ENCODE measurements at places on chromosomes 13 and 19. TPM values are rescaled to one million over a fixed set of nuclear protein-coding genes. Genes with fewer than 3 reads are reported as not detected.

- DNase-seq, result no peak
- no peaks in the 10 kb centered on the region for H3K4me1 ChIP-seq
- H3K27ac ChIP-seq, result no peak overlapping the region
- H3K4me3 ChIP-seq, result no peak overlapping the region
- no peaks in the 10 kb centered on the region for H3K36me3 ChIP-seq
Observed at GRCh38 chr13:47220453-47221140, 323.7 kb upstream of the HTR2A start.

GRCh38 chr13:49110913-49111170 lies 109.3 kb upstream of the MLNR start:
- H3K4me3 ChIP-seq, result peak overlapping the region; percentile 80
- no peak for DNase-seq
- no peaks in the 10 kb centered on the region for H3K27me3 ChIP-seq
- no peaks in the 10 kb centered on the region for H3K36me3 ChIP-seq

DNA sequence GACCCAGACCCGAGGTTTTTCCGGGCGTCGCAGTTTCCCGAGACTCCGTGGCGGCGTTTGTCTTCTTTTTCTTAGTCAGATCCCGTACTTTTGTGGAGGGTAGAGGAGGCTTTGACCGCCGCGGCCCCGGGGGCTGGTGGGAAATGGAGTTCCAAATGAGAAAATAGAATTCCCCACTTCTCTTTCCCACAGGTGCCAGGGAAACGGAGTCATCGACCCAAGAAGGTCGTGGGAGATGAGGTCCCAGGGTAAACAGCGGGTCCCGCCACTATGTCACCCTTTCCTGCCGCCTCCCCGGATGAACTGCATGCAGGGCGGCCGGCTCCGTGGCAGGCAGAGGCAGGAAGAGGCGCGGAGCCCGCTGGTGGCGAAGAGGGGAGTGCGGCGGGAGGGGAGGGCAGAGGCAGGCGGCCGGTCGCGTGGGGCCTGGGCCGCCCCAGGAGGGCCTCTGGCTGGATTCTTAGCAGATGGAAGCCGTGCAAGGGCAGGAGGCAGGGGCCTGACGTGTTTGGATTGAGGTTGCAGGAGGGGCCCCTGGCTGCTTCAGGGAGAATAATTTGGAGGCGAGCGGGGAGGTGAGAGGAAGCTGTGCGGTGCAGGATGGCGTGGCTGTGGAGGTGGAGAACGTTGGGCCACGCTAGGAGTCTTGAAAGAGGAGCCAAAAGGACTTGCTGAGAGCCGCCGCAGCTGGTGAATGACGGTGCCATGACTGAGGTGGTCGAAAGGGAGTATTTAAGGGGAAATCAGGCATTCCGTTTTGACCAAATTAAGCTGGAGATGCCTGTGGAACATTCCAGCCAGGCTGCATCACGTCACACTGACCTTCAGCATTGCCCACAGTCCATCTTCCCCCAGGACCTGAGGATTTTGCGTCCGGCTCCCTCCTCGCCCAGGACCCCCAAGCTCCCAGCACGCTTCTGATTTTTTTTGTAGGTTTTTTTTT lies 11.7 kb downstream of the CYTH2 start:
- peak overlapping the region; percentile 89 for H3K4me3 ChIP-seq
- no peak for DNase-seq
- H3K36me3 ChIP-seq, result peaks cover 25% of the 10 kb centered on the region
- H3K4me1 ChIP-seq, result peaks cover 5% of the 10 kb centered on the region
- H3K27ac ChIP-seq, result peak overlapping the region; percentile 91

DNA sequence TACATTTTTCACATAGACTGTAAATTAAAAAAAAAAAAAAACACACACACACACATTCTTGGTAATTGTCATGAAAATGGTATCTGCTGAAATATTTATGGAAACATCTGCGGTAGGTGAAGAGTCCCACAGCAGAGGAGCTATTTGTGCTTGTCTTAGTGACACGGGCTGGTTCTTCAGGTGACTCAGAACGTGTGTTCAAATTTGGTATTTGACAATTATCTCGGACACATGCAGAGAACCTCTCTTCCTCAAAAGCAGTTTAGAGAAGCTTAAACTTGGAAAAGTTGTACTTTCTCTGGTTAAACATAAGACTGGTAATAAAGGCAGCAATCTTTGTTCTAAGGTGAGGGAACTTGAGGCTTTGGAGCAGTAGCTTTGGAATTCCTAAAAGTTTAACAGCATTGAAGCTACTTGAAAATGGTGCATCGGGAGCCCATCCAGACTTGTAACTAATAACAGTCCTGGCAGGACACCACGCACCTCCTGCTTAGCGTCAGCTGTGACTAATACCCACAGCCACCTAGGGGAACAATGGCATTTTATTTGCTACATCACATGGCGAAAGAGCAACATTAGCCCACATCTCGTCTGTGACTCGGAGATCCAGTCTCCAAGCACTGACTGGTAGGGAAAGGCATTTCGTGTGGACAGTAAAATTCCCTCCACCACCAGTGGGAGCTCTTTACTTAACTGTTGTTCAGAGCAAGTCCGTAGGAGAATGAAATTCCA lies 1505.1 kb upstream of the SLC10A2 start:
- peak overlapping the region; percentile 26 for H3K4me3 ChIP-seq
- no peaks in the 10 kb centered on the region for H3K27me3 ChIP-seq
- H3K36me3 ChIP-seq, result no peaks in the 10 kb centered on the region
- peak overlapping the region; percentile 31 for H3K27ac ChIP-seq
- peaks cover 6% of the 10 kb centered on the region for H3K4me1 ChIP-seq

- H3K36me3 ChIP-seq, result peaks cover 80% of the 10 kb centered on the region
- DNase-seq, result no peak
- no peak overlapping the region for H3K27ac ChIP-seq
- no peaks in the 10 kb centered on the region for H3K4me1 ChIP-seq
Observed at GRCh38 chr19:39381910-39382611, 8.8 kb downstream of the PAF1 start.

DNA sequence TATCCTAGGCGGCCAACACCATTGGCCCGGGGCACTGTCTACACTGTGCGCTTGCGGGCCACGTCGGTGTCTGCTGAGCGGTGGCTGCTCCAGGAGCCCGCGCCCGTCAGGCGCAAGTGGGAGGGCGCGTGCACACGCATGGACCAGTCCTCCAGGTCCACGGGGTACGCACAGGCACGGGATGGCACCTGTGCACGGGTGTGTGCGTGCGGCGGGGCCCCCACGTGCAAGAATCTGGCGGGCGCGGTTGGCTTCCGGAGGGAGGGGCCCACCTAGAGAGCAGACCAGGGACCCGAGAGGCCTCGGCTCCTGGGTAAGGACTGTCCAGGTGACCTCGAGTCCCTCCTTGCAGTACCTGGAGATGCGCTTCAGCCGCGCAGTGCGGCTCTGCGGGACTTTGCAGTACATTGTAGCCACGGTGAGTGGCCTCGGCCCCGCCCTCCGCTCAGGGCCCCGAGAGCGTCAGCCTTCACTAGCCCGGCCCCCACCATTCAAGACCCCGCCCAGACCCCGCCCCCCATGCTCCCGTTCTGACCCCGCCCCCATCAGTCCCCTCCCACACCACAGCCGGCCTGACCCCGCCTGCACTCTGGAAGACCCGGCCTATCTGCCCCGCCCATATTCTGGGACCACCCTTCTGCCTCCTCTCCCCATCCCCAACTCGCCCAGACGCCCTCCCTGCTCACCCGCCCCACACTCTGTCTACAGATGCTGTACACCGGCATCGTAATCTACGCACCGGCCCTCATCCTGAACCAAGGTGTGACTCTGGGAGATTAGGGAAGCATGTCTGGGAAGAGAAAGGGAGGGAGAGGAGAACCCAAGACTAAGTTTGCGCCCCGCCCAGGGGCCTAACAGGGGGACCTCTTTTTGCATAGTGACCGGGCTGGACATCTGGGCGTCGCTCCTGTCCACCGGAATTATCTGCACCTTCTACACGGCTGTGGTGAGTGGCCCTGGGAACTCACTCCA lies 2.3 kb downstream of the SLC5A5 start:
- H3K27ac ChIP-seq, result no peak overlapping the region
- H3K36me3 ChIP-seq, result no peaks in the 10 kb centered on the region
- no peak for DNase-seq
- peaks cover 7% of the 10 kb centered on the region for H3K4me1 ChIP-seq
- peak overlapping the region; percentile 39 for H3K4me3 ChIP-seq
- H3K27me3 ChIP-seq, result peaks cover 10% of the 10 kb centered on the region

GRCh38 chr13:112759053-112759452 lies 69.2 kb downstream of the ATP11A start:
- H3K27ac ChIP-seq, result no peak overlapping the region
- no peaks in the 10 kb centered on the region for H3K4me1 ChIP-seq
- H3K4me3 ChIP-seq, result no peak overlapping the region
- H3K36me3 ChIP-seq, result no peaks in the 10 kb centered on the region
- no peak for DNase-seq

- no peaks in the 10 kb centered on the region for H3K36me3 ChIP-seq
- H3K27ac ChIP-seq, result no peak overlapping the region
- DNase-seq, result no peak
- no peaks in the 10 kb centered on the region for H3K27me3 ChIP-seq
Observed at GRCh38 chr19:281992-282391, 9.2 kb downstream of the PLPP2 start.

GRCh38 chr13:112521073-112521685 lies 66.8 kb downstream of the TUBGCP3 start:
- H3K4me1 ChIP-seq, result no peaks in the 10 kb centered on the region
- DNase-seq, result no peak
- no peak overlapping the region for H3K4me3 ChIP-seq
- H3K36me3 ChIP-seq, result peaks cover 36% of the 10 kb centered on the region

DNA sequence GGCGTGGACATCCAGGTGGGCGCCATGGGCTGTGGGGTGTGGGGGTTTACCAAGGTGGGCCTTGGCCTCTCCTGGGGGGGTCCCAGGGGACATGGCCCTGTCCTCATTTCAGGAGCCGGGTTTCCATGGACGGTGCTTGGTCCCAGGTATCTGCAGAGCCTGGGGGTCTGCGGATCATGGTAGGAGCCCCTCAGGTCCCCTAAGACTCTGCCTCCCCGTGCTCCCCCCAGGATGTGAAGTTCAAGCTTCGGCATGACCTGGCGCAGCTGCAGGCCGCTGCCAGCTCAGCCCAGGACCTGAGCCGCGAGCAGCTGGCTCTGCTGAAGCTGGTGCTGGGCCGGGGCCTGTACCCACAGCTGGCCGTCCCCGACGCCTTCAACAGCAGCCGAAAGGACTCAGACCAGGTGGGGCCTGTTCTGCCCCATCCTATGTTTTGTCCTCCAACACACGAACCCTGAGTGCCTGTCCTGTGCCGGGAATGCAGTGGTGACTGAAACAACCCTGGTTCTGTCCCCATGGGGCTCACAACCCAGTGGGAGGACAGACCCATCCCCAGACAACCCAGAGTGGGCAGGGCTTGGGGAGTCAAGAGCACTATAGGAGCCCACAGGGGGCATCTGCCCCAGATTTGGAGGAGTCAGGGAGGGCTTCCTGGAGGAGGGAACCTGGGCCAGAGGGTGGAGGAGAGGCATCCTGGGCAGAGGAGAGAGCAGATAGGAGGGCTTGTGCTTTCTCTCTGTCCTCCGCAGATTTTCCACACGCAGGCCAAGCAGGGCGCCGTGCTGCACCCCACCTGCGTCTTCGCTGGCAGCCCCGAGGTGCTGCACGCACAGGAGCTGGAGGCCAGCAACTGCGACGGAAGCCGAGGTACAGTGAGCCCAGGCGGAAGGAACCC lies 26.8 kb downstream of the DHX34 start:
- no peak for DNase-seq
- no peaks in the 10 kb centered on the region for H3K27me3 ChIP-seq
- H3K27ac ChIP-seq, result no peak overlapping the region
- peaks cover 63% of the 10 kb centered on the region for H3K36me3 ChIP-seq

DNA sequence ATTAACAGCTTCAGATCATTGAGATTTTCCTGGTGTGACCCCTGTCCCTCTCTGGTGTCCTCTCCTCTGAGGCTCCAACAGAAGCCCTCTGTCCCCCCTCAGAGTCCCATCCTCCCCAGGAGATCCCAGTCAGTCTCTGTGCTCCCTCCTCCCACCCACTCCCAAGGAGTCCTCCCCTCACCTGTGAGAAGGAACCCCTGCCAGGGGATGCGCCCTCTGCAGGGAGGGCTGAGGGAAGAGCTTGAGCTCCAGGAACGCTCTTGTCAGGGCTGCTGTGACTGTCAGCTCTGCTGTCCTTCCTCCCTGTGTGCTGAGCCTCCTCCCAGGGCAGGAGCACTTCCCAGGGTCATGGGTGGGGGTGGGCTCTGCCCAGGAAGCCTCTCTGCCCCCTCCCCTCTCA lies 33.2 kb downstream of the CEACAM8 start:
- no peak overlapping the region for H3K4me3 ChIP-seq
- no peak for DNase-seq
- H3K27me3 ChIP-seq, result no peaks in the 10 kb centered on the region
- no peaks in the 10 kb centered on the region for H3K36me3 ChIP-seq
- H3K4me1 ChIP-seq, result peaks cover 9% of the 10 kb centered on the region

GRCh38 chr13:100789968-100790367 lies 115.4 kb upstream of the TMTC4 start:
- H3K4me1 ChIP-seq, result no peaks in the 10 kb centered on the region
- H3K27ac ChIP-seq, result no peak overlapping the region
- no peak for DNase-seq
- no peaks in the 10 kb centered on the region for H3K36me3 ChIP-seq
- no peaks in the 10 kb centered on the region for H3K27me3 ChIP-seq

DNA sequence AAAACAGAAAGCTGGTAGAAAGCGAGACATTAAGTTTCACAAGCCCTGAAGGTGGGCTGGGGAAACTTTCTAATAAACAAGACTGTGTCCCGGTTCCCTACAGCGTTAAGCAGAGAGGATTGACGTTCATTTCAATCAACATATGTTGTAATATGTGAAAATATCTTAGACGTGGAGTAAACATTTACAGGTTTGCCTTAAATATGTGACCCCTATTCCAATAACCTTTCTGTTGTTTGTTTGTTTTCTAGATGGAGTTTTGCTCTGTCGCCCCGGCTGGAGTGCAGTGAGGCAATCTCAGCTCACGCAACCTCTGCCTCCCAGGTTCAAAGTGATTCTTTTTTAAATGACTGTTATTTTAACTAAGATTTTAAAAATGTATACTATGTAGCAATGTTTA lies 526.2 kb downstream of the SUCLA2 start:
- H3K4me1 ChIP-seq, result no peaks in the 10 kb centered on the region
- H3K36me3 ChIP-seq, result no peaks in the 10 kb centered on the region
- H3K27ac ChIP-seq, result no peak overlapping the region
- DNase-seq, result no peak

DNA sequence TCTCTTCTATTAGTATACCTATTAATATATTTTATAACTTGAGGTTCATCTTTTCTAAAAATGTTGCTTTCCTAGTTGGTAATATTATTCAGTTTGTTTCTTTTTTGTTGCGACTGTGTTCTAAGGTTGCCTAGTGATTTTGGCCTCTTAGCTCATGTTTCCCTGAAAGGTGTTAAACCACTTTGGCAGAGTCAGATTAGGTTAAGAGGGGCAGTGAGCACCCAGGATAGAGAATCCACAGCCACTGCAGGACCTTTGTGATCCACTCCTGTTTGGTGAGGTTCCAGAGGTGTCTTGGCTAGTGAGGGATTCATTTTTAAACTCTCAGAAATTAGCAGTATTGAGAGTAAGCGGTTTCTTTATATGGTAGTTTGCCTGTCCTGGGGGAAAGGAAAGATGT lies 14.9 kb upstream of the GPR18 start:
- H3K4me1 ChIP-seq, result no peaks in the 10 kb centered on the region
- DNase-seq, result no peak
- H3K36me3 ChIP-seq, result no peaks in the 10 kb centered on the region
- H3K27ac ChIP-seq, result no peak overlapping the region

LAIR1 gene
- 64.7 TPM for total RNA-seq

CACNG8 gene
- total RNA-seq, result not detected

RYR1 gene
- total RNA-seq, result 4.3 TPM

IGFL2 gene
- total RNA-seq, result 0.85 TPM

SULT2A1 gene
- not detected for total RNA-seq

PROZ gene
- total RNA-seq, result not detected

SPIB gene
- not detected for total RNA-seq

FCAR gene
- 7.1 TPM for total RNA-seq

Data from thoracic aorta (tissue), 2 donors.